Hematopoietic multipotent progenitor cell treated with erythropoietin and hydrocortisone succinate and interleukin-3 and kit ligand, for 4 days (in vitro differentiated cells): ENCODE measurements at places on chromosomes 16 and 17.

GRCh38 chr17:17811381-17812210, 25.2 kb downstream of the SREBF1 start:
- DNase-seq: no peak

DNA sequence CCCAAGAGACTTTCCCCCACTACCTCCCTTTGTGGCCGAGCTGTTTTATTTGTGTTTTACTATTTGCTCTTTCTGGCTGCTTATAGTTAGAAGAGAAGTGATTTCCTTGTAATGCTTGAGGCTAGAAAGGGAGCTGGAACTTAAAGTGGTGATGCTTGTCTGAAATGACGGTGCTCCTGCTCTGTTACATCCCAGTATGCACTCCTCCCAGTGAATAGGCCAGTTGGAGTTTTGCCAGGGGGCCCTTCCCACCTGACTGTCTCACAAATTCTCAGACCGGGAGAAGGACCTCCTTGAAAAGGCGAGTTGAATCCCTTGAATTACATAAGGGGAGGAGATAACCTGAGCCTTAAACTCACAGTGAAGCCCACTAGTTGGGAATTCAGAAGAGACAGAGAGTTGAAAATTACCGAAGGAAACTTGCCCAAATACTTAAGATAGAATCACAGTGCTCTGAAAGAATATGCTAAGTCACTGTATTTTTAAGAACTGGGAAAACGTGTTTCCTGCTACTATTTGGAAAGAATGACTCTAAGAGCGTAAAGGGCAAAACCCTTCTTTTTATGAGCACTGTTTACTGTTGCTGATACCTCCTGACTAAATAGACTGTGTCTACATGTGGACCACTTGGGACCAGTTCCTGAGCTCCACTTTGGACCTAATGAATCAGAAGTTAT, 84.7 kb upstream of the CLEC3A start:
- DNase-seq: peak; percentile 8

- DNase-seq: no peak
Observed at GRCh38 chr17:79547586-79547985, 63.3 kb downstream of the RBFOX3 start.

GRCh38 chr17:44117351-44117750, 6.1 kb downstream of the HDAC5 start:
- DNase-seq: no peak

GRCh38 chr17:76382351-76382802, 2.0 kb upstream of the SPHK1 start:
- DNase-seq: peak; percentile 70

DNA sequence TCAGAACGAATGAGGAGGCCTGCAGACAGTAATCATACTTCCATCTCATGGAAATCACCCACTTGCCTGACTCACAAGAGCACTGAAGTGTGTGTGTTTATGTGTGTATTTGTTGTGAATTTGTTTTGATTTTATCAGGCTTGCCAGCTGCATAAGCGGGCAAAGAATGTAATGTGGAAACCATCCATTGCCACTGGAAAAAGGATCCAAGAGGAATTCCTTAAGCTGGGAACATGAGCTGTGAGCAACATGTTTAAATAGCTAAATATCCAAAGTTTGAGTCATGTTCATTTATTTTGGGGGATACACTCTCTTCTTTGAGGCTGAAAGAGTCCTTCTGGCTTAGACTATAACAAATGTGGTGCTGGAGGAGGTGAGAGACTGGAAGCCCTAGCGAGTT, 198.4 kb upstream of the TBX2 start:
- no peak for DNase-seq

GRCh38 chr17:8556074-8556473, 74.5 kb downstream of the MYH10 start:
- no peak for DNase-seq

- DNase-seq: peak; percentile 75
Observed at GRCh38 chr16:24036614-24037013, 200.8 kb downstream of the PRKCB start.

DNA sequence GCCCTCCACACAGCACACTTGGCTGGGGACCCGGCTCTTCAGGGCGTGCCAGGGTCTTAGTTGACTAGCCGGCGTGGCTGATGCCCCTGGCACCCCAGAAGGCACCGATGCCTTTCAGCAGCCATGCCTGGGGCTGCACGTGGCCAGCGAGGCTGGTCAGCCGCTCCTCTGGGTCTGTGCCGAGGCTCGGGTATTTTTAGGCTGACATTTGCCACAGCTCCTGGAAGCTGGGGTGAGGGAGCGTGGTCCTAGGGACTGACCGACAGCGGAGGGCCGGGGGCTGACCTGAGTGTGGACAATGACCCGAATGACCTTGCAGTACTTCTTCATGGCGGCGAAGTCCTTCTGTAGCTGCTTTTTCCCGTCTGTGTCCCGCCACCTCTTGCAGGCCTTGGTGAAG, 3.9 kb downstream of the RPL3L start:
- no peak for DNase-seq

DNA sequence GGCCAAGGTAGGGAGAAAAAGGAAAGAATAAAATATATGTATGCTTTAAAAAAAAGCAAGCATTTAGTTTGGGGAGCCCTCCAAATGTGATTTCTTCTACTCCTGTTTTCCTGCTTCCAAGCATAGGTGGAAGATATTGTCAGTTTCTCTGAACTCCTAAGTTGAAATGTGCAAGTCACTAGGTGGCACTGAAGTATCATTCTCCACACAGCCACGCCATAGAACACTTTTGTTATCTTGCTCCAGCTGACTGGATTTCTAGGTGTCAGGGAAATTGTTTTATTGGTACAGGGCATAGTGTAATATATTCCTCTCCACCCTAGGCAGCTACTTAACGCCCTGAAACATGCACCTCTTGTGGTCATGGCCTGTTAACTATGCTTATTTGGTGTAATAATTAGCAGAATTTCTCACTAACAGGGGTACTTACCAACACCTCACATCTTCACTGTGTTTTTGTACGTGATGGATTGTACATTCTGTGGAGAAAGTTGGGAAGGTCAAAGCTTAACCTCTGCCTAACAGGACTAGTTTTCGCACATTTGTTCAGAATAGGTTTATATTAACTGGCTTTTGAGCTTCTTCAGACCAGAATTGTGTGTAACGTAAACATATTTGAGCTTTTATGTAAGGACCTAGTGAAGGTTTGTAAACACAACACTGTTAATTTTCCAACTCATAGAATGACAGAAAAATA, 69.3 kb downstream of the FTO start:
- peak; percentile 83 for DNase-seq

DNA sequence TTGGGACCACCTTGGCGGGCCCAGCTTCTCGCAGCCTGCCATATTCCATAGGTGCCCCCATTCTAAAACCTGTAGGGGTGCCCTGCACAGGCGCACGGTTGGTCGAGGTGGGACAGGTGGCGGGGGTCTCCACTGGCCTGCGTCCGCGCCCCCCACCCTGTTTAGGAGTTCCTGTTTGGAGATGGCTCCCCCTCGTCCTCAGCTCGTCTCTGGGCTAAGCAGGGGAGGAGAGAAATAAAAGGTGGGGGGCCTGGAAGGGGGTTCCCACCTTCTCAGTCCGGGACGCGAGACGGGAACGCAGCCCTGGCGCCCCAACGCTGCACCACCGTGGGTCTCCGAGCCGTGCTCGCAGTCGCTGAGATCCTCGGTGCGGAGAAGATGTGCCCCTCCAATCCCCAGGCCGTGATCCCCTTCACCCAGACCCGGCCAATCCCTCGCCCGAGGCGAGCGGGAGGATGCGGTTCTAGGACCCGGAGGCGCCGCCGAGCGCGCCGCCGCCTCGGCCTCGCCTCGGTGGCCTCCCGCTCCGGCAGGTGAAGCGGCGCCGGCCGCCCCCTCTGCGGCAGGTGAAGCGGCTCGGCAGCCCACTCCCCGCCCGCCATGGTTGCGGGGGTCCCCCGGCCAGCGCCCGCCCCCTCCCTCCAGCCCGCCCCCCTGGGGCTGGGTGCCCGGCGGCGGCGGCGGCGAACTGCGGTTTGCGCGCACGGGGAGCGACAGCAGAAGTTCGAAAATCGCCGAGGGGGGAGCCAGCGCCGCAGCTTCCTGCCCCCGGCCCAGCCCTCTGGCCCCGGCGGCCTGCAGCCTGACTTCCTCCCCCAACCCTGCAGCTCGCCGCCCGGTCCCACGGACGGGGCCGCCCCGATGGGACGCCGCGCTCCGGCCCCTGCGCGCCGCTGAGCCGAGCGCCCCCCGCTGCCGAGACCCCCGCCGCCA, at the start of gene FMNL1:
FMNL1 (plus strand) TSS at position 805 of the 933 bp plus-strand sequence. CDS start 240 bp downstream, outside the sequence.
- DNase-seq: peak; percentile 87

DNA sequence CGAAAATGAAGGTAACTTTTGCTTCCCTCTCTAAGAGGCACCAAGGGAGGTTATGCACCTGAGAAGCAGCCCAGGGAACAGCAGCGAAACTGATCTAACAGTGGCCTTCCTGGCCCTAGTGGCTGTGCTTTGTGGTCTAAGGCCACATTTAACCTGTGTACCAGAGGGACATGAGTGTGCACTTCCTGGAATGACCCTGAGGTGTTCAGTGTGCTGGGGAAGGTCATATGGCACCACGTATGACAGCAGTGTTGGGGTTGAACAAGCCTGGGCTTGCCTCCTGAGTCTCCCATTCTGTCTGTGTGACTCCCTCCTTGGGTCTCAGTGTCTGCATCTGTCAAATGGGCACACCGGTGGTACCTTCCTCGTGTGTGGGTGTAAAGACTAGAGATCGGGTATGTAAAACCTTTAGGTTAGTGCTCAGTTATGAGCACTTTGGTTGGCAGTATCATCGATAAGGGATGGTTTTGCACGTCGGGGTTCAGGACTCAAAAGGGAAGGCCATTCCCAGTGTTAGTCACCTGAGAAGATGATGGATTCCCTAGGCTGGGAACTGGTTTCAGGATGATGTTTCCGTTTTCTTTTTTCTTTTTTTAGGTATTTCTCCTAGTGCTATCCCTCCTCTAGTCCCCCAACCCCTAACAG, 31.9 kb downstream of the PLCG2 start:
- no peak for DNase-seq

- no peak for DNase-seq
Observed at GRCh38 chr17:1073241-1073962, 76.5 kb downstream of the TIMM22 start.
